ENCODE measurements at places on chromosomes 11 and 22.
A peak's percentile ranks its signal among the peaks of the same experiment; 100 is the strongest.

- DNase-seq, result no peak
Measured at GRCh38 chr11:82826526-82826925, 73.7 kb downstream of the PRCP start.

GRCh38 chr11:64358907-64359711 is at the start of gene RPS6KA4:
RPS6KA4 (plus strand) TSS chr11:64359162; CDS start chr11:64359236, 74 bp downstream.
- DNase-seq, result peak; percentile 37

DNA sequence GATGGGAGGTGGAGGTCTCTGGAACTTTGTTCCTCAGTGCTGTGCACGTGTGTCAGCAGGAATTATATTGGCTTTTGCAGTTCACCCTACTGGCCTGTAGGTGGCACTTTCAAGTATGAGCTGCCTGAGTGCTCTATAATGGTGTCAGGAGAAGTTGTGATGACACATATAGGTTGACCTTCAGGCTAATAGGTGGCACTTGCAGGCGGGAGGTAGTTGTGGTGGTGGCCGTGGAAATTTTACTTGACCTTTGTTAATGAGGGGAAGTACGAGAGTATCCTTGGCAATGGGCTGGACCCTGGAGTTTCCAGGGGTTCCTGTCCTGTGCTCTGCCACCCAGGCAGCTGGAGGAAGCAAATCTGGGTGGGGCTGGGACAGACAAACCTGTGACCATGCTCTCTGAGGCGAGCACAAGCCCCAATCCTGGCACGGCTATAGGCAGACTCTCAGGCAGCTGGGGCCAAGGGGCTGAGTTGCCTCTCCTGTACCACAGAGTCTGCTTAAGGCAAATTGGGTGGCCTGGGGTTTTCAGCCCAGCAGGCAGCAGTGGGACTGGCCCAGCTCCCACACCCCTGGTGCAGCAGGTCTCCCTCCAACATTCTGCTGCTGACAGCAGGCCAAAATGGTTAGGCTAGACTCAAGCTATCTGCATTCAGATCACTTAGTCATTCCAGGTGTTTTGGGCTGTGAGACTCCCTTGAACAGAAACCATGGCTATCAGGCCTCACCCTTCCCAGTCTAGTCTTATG is 147.5 kb upstream of the CTSC start:
- no peak for DNase-seq

GRCh38 chr11:91946397-91946951 is 278.1 kb upstream of the FAT3 start:
- no peak for DNase-seq

GRCh38 chr22:22133910-22134309 is 110.7 kb upstream of the VPREB1 start:
- DNase-seq, result no peak

- DNase-seq, result no peak
Measured at GRCh38 chr22:22618448-22618847, 26.0 kb upstream of the GGTLC2 start.

- peak; percentile 69 for DNase-seq
Measured at GRCh38 chr11:7665473-7666291, 7.6 kb downstream of the CYB5R2 start.

- no peak for DNase-seq
Measured at GRCh38 chr11:57729479-57729878, 11.8 kb upstream of the SELENOH start.

DNA sequence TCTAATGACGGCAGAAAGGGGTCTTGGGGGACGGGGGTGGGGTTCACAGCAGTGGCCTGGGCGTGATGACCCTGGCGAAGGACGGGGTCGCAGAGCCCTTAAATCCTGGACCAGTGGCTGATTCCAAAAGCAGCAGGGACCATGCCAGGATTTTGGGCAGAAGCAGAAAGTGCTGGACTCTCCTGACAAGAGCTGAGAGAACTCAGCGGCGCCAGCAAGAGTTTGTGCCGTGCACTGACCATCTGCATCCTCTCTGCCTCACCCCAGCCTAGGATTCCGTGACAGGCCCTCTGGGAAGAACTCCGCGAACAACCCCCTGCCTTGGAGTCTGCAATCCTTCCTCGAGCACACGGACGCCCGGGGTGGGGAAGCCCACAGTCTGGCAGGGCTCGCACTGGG is 644 bp upstream of the NDUFV1 start:
- no peak for DNase-seq

DNA sequence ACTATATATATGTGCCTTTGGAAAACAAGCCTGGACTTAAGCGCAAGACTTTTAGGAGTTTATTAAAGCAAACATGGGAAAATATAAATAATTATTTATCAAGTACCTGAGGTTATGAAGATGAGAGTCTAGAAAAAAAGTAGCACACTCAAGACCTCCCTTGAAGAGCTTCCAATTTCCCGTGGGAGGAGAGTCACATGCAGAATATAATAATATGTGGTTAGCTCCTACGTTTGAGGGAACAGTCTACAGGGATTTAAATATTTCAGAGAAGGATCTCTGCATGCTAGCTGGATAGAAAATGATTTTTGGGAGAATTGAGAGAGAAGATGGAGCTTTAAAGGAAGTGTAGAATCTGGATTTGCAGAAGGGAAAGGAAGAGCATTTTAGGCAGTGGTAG is 183.8 kb downstream of the SWAP70 start:
- DNase-seq, result no peak

GRCh38 chr11:116730601-116731000 is 42.2 kb downstream of the BUD13 start:
- no peak for DNase-seq

- no peak for DNase-seq
Measured at GRCh38 chr11:280706-281485, 2.7 kb downstream of the NLRP6 start.

GRCh38 chr11:6360183-6360582 is 30.1 kb upstream of the SMPD1 start:
- no peak for DNase-seq

- DNase-seq, result no peak
Measured at GRCh38 chr11:106070606-106071005, 6.5 kb downstream of the KBTBD3 start.

DNA sequence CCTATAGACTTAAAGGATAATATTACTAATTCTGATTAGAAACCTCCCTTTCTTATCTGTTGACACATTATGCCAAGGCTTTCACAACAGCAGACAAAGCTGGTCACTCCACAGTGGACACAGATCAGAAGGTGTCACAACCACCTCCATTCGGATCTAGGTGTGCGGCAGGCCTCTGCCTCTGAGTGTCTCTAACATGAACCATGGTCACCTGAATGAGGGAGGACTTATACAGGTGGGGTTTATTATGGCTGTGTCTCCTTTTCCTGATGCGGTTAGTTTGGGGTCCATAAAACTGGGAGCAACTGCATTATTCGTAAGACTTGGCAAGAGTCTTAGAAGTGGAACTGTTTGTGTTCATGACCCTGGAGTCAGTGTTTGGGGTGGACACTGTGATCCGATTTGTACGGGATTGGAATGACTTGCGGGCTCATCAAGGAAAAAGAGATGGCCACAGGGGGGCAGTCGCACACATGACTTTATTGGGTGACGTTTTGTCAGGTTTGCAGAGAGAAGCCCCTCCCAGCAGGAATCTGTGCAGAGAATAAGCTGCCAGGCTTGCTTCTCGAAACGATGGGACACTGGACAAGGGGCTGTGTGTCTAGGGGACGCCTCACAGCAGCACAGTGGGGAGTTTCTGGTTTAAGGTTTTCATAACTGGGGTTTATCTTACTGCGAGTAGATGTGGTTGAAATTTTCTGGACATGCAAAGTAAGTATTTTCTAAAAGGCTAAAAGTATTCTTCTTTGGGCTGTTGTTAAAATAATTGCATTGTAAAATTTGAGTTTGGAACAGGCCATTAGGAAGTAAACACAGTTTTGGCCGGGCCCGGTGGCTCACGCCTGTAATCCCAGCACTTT is 90.6 kb downstream of the GAB4 start:
- peak; percentile 41 for DNase-seq

GRCh38 chr11:66317322-66317722 is 478 bp upstream of the CD248 start:
- no peak for DNase-seq

- no peak for DNase-seq
Measured at GRCh38 chr11:122186439-122187080, 70.5 kb upstream of the BLID start.

- DNase-seq, result no peak
Measured at GRCh38 chr11:33064866-33065265, 25.5 kb downstream of the TCP11L1 start.

DNA sequence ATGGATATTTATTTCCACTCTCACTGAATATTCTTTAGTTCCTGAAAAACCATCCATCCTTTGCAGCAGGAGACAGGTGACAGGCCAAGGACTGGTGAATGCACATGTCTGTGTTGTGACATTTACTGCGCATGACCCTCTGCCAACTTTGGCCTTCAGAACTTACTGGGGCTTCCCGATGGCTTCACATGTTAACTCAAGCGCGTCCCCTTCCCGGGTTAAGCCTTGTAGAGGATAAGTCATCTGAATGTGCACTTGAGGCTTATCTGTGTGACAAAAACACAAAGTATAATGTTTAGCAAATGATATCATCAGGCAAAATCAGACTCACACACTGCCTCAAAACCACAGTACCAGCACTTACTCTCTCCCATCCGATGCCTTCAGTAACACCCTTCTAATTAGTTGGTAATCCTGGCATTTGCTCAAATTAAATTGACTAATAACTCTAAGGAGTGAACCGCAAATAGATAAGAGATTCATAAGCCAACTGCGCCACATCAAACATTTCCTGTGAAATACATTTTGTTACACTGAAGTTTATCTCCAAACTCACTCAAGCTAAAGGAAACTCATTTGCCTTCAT is 286.4 kb downstream of the CADM1 start:
- DNase-seq, result no peak

DNA sequence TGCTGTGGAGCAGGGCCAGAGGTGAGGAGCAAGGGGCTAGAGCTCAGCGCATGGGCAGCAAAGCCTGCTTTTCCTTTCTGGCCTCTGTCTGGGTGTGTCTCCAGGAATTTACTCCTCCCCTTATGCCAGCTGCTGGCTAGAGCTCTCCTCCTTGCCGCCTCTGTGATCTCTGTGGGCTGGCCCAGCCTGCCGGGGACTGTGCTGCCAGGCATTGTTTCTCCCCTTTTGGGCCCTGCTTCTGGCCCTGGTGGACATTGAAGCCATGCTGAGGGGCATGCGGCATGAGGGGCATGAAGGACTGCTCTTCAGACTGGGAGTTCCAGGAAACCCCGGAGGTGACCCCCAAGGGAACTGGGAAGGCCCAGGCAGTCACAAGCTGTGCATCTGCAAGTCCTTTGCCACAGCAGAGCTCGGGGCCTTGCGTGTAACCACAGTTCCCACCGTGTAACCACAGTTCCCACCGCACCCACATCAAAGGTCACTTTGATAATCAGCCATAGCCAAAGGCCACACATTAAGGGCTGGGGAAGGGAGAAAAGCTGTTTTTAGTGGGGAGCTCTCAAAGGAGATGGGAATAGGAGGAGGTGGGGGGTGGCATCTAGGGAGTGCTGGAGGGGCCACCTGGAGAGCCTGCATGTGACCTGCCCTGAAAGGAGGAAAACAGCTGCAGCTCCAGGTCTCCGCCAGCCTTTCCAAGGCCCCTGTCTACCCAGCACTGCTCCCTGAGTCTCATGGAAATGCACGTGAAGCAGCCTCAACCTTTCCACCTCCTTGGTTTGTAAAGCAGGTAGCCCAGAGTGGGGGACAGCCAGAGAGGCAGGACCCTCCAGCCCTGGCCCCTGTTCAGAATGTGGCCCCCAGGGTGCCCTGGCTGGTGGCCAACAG is 62.3 kb downstream of the PPFIBP2 start:
- DNase-seq, result peak; percentile 13

DNA sequence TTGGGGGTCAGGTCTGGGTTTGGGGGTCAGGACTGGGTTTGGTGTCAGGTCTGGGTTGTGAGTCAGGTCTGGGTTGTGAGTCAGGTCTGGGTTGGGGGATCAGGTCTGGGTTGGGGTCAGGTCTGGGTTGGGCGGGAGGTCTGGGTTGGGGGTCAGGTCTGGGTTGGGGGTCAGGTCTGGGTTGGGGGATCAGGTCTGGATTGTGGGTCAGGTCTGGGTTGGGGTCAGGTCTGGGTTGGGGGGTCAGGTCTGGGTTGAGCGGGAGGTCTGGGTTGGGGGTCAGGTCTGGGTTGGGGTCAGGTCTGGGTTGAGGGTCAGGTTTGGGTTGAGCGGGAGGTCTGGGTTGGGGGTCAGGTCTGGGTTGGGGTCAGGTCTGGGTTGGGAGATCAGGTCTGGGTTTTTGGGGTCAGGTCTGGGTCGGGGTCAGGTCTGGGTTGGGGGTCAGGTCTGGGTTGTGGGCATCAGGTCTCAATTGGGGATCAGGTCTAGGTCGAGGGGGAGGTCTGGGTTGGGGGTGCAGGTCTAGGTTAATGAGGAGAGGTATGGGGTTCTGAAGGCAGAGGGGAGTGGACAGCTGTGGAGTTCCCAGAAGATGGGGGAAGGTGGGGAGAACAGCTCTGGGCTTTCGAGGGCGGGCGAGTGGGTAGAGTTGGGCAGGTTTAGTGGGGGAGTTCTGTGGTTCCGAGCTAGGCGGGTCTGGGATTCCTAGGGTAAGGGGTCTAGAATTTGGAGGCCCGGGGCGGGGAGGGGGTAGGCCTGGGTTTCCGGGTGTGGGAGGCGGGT is 629 bp downstream of the TTLL8 start:
- no peak for DNase-seq

Measured in stimulated activated CD4-positive, alpha-beta T cell treated with anti-CD3 and anti-CD28 coated beads, Interleukin-1b, Interleukin-23, amount 100 ng/mL, for 24 hours (primary cell).